ENCODE measurements at places on chromosomes 1 and 21.

DNA sequence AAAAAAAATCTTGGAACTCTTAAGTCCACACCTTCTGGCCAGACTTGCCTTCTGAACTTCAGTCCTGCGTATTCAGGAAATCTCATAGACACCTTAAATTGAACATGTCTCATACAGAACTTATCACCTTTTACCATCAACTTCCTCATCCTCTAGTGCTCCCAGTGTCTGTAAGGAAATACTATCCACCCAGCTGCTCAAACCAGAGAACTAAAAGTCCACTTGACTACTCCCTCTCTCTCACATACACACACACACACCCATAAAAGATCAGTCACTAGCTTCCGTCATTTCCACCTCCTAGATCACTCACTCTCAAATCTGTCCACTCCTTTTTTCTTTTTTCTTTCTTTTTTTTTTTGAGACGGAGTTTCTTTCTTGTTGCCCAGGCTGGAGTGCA, 10.9 kb upstream of the CAP1 start:
- DNase-seq = no peak

- DNase-seq = no peak
Observed at GRCh38 chr1:53616927-53617326, 122.0 kb downstream of the GLIS1 start.

DNA sequence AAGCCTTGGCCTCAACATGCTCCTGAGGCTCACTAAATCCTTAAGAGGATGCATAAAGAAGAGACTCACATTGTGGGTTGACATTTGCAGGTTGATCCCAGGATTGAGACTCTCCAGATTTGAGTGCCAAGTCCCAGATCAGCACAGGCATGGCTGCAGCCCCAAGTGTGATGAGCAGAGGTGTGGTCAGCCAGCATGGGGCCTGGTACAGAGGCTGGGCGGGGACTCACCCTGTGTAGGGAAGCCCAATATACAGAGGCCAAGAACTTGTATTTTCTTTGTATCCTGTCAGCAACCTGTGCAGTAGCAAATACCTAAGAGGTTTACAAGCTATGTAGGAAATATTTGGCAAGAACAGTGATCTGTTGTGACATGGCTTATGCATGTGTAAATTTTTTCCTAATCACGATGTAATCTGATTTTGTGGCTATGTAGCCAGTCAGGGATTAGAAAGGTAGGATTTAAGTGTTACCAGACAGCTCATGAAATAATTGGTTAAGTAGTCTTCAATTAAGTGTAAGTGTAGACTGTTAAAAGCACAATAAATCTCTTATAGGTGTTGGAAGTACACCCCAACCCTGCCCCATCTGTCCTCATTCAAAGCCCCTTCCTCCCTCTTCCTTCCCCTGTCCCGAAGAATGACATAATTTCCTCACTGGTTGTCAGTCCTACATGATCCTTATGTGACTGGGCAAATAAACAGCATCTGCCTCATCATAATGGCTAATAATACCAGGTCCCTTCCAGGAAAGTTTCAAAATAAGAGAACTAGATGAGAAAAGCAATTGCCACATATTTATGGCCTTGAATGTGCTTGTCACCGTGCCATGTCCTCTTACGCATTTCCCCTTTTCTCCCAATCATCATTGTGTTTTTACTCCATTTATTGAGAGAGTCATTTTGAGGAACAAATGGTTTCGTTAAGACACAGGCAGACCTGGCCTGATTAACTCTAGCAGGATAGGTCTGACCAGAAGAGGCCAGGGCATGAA, 120.9 kb downstream of the HLX start:
- DNase-seq = no peak

- no peak for DNase-seq
Observed at GRCh38 chr1:53270873-53271272, 32.6 kb upstream of the MAGOH start.

- no peak for DNase-seq
Observed at GRCh38 chr1:43531906-43532584, 1.4 kb downstream of the PTPRF start.

GRCh38 chr21:42245331-42246193, 26.6 kb downstream of the ABCG1 start:
- DNase-seq = no peak

DNA sequence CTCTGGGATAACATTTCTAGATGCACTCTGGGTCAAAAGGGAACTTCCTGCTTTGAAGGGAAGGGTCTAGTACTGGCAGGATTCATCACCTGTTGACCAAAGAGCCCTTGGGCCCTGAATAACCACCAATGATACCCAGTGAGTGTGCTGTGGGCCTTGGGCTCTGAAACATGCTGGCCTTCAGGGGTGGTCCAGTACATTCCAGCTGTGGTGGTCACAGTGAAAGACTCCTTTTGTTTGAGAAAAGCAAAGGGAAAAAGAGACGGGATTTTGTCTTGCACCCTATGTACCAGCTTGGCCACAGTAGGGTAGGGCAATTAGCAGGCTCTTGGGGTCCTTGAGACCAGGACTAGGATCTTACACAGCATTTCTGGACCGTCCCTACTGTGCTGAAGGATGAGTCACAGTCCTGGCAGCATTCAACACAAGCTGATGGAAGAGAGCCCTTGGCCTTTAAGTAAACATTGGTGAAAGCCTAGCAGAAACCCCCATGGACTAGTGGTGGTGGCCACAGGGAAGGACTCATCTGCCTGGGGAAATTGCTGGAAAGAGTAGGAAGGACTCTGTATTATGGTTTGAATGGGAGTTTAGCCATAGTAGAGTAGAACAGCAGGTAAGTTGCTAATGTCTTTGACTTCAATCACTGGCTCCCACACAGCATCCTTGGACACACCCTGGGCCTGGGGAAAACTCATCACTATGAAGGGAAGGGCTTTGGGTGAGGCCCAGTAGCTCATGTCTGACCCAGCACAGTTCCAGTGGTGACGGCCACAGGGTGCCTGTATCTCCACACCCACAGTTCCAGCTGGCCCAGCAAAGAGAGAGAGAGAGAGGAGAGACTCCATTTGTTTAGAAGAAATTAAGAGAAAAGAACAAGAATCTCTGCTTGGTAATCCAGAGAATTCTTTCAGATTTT, 87.5 kb downstream of the COL24A1 start:
- no peak for DNase-seq

- no peak for DNase-seq
Observed at GRCh38 chr1:89699451-89699986, 66.6 kb downstream of the LRRC8C start.

GRCh38 chr1:64295136-64295535, 91.7 kb downstream of the UBE2U start:
- DNase-seq = no peak

DNA sequence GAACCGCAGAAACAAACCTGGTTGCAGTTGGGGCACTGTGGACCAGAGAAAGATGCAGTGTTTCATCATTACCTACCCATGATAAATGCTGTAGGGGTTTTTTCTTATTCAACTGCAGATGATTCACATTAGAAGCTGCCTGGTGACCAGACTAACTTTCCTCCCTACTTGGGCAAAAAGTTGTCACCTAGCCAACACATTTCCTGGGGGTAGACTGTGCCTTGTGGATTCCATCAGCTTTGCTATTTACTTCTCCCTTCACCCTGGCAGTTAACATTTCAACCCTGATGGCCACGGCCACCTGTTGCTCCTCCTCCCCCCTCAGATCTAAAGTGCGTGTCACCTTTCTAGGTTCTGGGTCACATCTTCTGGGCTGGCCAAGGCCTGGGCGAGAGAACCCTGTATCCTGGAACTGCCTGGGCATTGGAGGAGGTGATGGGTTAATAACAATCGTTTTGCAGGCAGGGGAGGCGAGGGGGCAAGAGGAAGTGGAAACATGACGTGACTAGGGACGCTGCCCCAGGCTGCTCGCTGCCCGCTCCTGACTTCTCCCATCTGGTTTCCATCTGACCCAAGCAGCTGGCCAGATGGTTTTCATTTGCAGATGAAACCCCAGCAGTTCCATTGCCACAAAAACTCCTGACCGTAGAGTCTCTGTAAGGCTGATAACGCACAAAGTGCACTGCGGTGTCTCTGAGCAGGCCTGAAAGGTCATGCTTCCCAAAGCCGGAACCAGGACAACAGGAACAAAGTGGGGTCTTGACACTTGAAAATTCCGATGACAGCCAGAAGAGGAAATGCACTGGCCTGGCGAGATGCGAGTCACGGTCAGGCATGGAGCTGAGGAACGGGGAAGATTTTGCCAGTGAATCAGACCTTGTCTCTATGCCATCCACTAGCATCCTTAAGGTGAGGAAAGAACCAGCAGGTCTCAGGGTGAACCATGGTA, 36.6 kb downstream of the CAPZB start:
- DNase-seq = no peak

GRCh38 chr1:171226747-171227370, 21.4 kb upstream of the FMO1 start:
- no peak for DNase-seq

DNA sequence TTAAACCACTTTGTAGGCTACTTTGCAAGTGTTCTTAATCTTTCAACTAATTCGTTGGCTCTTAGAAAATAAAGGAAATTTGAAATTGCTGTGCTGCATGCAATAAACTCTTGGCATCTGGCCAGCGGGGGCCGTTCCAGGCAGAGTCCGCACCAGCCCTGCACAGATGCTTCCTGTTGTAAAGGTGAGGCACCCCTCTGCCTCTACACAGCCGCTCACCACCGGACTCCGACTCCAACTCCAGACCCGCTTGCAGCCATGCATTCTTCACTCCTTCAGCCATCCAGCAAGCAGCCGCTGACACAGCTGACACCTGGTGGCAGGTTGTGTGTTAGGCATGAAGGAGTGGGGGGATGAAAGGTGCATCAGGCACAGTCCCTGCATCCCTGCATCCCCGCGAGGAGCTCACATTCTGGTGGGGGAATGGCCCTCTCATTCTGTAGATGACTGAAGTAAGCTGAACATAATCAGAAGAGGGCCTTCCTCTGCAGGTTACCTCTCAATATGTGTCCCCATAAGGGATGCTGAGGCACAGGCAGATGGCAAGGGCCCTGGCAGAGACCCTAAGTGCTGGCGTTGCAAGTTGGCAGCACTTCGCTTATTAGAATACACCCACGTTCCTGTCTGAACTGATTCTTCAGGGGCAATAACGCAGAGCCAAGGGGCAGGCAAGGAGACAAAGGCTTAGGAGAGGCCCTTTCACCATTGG, 56.8 kb downstream of the GLIS1 start:
- DNase-seq = no peak

DNA sequence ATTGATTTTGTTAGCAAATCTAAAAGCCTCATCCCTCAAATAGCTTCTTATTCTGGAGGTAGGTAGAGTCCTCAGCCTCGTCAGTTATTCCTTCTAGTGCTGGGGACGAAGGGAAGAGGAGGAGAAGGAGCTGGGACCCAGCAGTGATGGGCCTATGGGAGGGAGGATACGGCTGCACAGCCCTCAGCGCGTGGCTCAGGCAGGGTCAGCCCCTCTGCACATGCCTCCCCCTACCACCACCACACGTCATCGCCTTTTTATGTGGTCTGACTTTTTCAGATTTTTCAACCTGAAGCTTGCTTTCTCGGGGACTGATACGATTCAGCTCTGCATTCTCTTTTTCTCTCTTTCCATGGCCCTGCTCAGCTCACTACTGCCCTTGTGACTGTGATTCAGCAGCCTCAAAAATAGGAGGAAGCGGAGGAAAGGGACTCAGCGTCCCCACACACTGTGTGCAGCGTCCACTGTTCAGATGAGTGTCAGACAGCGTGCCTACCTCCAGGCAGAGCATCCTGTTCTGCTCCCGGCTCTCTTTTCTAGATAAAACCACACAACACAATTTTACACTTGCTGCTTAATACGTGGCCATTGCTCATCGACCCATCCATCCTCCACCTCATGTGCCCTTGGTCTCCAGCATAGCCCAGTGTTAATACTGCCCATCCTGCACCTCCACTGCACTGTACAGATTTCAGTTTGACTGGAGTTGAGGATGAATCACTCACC, 827 bp downstream of the OR2B11 start:
- DNase-seq = no peak

DNA sequence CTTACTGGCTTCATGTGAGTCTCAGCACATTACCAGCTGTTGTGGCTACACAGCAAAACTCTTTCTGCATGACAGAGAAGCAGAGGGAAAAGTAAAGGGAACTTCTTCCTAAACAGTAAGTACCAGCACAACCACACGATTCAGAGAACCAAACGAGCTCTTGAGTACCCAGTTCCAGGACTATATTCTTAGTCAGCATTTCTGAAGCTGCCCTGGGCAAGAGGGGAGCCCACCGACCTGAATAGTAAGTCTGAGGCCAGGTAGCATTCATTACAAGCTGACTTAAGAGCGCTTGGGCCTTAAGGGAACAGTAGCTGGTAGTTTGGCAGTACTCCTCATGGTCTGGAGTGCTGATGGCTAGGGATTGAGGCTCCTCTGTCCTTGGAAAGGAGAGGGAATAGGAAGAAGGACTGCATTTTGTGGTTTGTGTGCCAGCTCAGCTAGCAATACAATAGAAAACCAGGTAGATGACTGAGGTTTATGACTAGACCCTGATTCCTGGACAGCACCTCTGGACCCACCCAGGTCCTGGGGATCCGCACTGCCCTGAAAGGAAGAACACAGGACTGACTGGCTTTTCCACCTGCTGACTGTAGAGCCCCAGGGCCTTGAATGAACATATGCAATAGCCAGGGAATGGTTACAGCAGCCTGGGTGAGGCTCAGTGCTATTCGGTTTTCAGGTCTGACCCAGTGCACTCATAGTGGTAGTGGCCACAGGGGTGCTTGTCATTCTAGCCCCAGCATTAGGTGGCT, 396.8 kb upstream of the PRMT6 start:
- no peak for DNase-seq

- DNase-seq = peak; percentile 53
Observed at GRCh38 chr1:98048244-98048643, 127.4 kb upstream of the DPYD start.

GRCh38 chr21:37891972-37892371, 24.3 kb downstream of the KCNJ6 start:
- no peak for DNase-seq

- DNase-seq = no peak
Observed at GRCh38 chr1:119595606-119596005, 52.5 kb downstream of the ZNF697 start.

DNA sequence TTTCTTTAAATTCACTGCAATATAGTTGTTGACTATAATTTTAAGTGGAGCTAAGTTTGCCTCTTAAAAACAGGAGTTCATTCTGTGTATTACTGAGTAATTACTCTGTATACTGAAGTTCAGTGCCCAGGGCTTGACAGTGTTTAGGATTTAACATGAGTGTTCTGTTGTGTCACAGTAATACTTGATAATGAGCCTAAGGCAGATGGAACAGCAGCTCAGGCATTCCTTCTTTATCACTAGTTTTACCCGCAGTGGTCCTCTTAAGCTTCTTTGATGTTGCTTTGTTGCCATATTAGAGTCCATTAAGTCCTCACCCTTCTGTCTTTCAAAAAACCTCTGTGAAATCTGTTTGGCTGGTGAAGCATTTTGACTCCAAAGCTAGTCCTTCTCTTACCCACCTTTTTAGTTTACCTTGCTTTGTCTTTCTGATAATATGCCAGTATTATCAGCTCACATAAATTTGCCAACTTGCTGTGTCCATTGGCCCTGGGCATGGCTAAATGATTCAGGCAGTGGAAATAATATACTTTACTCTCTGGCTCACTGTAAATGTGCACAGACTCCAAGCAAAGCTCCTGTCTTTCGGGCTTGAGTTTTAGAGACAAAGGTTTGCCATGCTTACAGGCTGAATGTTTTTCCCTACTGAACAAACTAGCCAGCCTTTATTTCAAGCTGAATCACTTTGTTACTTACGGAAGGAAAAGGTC, 17.7 kb downstream of the HIPK1 start:
- no peak for DNase-seq
